ENCODE measurements at places on chromosomes 4 and X.

DNA sequence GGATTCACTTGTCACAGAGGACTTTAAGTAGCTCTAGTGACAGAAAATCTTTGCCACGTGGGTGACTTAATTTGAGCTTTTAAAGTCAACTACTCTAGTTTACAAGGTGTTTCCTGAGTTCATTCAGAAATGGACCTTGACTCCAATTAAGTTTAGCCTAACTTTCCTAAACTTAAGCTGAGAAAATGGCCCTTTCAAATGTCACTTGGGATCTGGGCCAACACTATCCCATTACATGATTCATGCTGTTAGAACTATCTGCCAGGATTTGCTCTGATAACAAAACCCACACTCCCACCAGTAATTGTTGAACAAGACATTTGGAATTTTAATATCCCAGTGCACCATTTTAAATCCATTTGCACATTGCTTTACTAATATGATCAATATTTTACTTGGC, 40.8 kb downstream of the C4orf46 start:
- peaks cover 2% of the 10 kb centered on the region for H3K27me3 ChIP-seq
- DNase-seq: no peak
- H3K36me3 ChIP-seq: no peaks in the 10 kb centered on the region
- no peak overlapping the region for H3K4me3 ChIP-seq
- no peaks in the 10 kb centered on the region for H3K4me1 ChIP-seq

- no peak overlapping the region for H3K4me3 ChIP-seq
- no peaks in the 10 kb centered on the region for H3K27me3 ChIP-seq
- DNase-seq: no peak
- H3K27ac ChIP-seq: no peak overlapping the region
- peaks cover 6% of the 10 kb centered on the region for H3K4me1 ChIP-seq
Observed at GRCh38 chrX:13254076-13254785, 65.6 kb downstream of the ATXN3L start.

DNA sequence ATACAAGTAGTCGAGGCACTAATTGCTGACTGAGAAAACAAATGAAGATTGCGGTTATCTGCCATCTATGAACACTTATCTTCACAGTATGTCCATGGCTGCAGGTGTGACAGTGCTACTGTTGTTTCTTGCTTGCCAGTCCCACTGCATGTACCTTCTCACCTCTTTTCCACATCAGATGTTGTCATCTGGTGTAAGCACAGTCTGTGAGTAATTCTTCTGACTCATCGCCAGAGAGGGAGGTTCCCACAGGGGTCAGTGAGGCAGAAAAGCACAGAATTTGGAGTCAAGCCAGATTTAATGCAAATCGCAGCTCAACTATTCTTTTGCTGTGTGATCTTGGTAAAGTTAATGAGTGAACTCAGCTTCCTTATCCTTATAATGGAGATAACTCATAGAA, 144.4 kb downstream of the GLRA2 start:
- H3K27ac ChIP-seq: no peak overlapping the region
- H3K4me1 ChIP-seq: peaks cover 17% of the 10 kb centered on the region
- no peak overlapping the region for H3K4me3 ChIP-seq
- peaks cover 1% of the 10 kb centered on the region for H3K27me3 ChIP-seq
- no peak for DNase-seq
- H3K36me3 ChIP-seq: no peaks in the 10 kb centered on the region

DNA sequence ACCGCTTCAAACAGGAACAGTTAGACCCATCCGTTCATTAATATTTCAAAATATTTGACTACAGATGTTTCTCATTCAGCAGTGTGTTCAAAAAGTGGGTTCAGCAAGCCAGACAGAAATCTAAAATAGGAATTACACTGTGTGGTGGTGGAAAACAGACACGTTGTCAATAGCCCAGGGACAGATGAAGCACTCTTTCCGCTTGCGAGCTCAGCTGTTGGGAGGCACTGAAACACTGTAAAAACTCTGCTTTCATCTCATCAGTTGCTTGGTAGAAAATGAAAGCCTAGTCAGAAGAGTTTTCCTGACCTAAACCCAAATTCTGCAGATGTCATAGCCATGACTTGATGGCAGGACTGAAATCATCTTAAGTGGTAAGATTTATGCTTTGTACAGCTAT, 38.5 kb downstream of the LRP2BP start:
- no peaks in the 10 kb centered on the region for H3K27me3 ChIP-seq
- no peak overlapping the region for H3K27ac ChIP-seq
- DNase-seq: no peak
- no peaks in the 10 kb centered on the region for H3K4me1 ChIP-seq

DNA sequence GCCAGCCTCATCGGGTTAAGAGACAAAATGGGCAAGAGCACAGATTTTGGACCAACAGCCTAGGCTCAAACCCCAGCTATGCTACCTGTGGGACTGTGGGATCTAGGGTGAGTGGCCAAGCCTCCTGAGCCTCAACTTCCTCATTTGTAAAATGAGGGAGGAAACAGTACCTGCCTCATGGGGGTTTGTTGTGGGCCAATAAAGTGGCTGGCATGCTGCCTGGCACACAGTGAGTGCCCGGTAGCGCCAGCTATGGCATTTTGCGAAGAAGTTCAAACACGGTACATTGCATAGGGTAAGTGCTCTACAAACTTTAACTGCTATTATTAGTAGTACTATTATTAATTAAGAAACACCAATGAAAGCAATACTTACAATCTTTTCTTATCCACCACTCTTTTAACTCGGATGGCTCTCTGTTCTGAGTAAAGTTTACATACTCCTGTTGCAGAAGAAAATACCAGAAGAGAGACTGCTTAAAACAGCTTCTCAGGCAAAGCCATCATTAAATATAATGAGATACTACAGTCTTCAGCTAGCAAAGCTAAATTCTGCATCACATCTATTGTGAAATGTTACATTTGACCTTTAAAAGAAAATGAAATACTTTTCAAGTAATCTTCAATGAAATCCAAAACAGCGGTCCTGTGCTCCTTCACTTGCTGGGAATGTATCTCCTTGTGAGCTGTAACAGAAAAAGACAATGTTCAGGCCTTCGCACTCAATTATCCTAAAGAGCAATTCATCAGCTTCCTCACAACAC, 70.1 kb downstream of the NSG1 start:
- H3K36me3 ChIP-seq: peaks cover 19% of the 10 kb centered on the region
- H3K27me3 ChIP-seq: no peaks in the 10 kb centered on the region
- no peak overlapping the region for H3K27ac ChIP-seq

- no peaks in the 10 kb centered on the region for H3K27me3 ChIP-seq
- H3K4me1 ChIP-seq: no peaks in the 10 kb centered on the region
- no peak for DNase-seq
- no peaks in the 10 kb centered on the region for H3K36me3 ChIP-seq
Observed at GRCh38 chr4:23220911-23221310, 528.2 kb downstream of the GBA3 start.

DNA sequence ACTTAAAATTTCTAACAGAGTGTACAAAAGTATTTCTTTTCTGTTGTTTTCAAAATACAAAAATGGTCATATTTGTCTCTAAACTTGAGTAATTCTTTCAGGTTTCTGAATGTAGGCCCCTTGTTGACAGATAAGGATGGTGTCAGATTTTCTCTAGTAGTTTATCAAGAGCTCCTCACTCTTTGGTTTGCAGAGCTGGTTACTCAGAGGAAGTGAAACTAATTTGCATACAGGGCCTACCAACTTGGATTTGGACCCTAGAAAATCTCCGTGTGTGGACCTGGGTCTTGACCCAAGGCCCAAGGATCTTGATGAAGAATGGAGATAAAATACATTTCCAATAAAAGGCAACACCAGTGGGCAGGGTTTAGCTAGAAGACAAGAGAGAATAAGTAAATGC, 433 bp upstream of the ADH6 start:
- H3K4me1 ChIP-seq: no peaks in the 10 kb centered on the region
- H3K27me3 ChIP-seq: peaks cover 2% of the 10 kb centered on the region

- H3K36me3 ChIP-seq: no peaks in the 10 kb centered on the region
- H3K27me3 ChIP-seq: no peaks in the 10 kb centered on the region
- H3K4me1 ChIP-seq: no peaks in the 10 kb centered on the region
- no peak overlapping the region for H3K27ac ChIP-seq
- DNase-seq: no peak
Observed at GRCh38 chr4:14379183-14379582, 623.1 kb upstream of the CPEB2 start.

DNA sequence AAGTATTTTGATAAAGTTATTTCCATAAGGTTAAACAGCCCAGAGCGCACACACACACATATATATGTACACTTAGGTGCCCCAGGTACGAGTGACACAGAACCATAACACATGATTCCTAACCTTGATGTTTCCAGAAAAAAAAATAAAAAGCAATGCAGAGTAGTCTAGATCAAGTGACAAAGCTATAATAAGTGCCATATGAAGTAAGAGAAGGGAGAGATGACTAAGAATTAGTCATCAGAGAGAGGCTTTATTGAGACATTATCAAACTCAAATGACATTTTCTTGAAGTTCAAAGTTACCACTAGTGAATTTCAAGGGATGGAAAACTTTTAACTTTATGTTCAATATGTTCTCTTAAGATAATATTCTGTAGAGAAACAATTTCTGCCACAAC, 215.0 kb downstream of the HTR2C start:
- no peak for DNase-seq
- no peaks in the 10 kb centered on the region for H3K36me3 ChIP-seq
- H3K27me3 ChIP-seq: no peaks in the 10 kb centered on the region
- H3K4me1 ChIP-seq: no peaks in the 10 kb centered on the region
- no peak overlapping the region for H3K27ac ChIP-seq
